ENCODE measurements at places on chromosomes 7 and 10.

DNA sequence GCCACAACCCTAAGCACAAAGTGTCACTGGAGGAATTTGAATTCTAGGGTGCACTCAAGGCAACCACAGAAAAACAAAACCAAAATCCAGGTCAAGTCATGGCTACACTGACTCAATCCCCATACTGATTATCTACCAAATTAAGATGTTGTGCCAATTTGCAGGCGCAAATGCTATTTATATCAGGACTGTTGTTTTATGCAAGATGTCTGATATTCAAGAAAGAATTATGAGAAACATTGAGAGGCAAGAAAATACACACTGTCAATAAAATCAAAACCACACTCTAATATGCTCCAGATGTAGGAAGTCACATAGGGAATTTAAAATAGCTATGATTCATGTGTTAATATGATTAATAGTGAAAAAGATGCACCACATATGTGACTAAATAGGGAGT lies 141.3 kb upstream of the MINDY3 start:
- no peak for DNase-seq

DNA sequence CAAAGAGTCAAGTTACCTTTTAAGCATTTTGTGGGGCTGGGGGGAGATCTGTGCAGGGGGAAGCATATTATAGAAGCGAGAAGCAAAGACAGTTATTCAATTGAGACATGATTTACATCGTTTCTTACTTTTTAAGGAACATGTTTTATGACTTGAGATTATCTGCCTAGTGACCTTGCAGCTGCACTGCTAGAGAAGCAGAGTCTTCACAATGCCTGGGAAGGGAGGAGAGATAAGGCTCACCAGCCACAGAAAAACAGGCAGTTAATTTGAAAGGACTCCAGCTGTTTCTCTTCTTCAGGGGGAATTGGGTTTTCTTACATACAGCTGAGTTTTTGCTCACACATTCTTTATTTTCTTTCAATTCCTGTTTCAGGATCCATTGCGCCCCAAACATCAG lies 31.0 kb downstream of the PHYH start:
- no peak for DNase-seq

DNA sequence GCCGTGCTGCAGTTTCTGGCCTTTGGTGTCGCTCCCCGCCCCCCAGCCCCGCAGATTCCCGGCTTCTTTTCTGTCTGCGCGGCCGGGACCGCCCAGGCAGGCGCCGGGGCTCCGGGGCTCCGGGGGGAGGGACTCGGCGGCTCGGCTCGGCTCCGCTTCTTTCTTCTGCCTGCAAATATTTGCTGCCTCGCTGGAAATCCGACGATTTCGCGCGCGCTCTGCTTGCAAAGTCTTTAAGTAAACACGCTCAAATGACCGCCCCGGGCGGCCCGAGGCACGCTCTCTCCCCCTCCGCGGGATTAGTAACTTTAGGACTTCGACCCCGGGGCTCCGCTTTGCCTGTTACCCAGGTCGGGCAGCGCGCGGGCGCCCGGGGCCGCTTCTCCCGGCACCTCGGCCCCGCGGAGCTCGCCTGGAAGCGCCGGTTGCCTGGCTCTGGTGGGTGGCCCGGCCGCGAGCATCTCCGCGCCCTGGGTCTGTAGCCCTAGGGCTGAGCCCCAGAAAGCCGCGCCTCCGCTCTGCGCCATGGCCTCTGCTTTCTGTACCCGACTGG lies 3.9 kb upstream of the GATA3 start:
- DNase-seq: peak; percentile 66

- DNase-seq: peak; percentile 42
Observed at GRCh38 chr10:79059859-79060379, 8.8 kb upstream of the ZMIZ1 start.

DNA sequence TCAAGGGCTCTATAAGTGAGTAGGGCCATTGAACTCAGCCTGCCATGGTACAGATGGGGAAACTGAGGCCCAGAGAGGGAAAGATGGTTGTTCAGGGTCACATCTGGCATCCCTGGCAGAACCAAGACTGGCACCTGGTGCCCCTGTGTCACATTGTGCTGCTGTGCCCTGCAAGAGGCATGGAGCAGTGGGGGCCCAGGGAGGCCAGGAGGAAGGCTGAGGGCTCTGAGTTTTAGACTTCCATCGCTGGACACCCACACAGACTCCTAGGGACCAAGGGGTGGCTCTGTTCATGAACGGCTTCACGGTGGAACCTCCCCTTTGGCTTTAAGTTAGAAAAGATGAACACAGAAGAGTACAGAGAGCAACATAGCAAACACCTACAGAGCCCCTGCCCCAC lies 66.7 kb upstream of the AQP1 start:
- DNase-seq: no peak

GRCh38 chr10:1358860-1359625 lies 302.9 kb downstream of the WDR37 start:
- DNase-seq: no peak

GRCh38 chr7:98409843-98410242 lies 9.0 kb upstream of the BAIAP2L1 start:
- DNase-seq: no peak

DNA sequence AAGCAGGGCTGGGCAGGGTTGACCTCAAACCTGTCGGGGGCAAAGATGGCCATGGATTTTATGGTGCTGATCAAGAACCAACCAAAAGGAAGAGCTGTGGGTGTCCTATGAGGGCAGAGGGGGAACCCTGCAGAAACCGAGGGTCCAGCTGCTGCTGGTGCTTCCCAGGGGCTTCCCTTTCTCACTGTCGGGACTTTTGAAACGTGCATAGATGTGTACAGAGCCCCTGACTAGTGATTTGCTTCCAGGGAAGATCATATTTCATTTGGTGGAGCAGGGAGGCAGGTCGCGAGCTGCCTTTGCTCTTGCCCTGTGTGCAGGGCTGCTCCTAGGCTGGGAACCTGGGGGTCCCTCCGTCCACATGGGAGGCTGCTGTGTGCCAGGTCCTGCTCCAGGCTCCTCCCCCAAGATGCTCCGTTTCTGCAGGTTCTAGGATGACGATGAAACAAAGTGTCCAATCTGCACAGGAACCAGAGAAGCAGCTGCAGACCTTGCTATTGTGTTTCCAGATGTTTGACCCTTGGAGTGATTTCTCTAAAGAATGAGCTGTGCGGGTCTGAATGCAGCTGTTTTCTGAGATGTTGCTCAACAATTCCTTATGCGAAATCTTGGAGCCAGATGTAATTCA lies 9.4 kb upstream of the INPP5A start:
- no peak for DNase-seq

DNA sequence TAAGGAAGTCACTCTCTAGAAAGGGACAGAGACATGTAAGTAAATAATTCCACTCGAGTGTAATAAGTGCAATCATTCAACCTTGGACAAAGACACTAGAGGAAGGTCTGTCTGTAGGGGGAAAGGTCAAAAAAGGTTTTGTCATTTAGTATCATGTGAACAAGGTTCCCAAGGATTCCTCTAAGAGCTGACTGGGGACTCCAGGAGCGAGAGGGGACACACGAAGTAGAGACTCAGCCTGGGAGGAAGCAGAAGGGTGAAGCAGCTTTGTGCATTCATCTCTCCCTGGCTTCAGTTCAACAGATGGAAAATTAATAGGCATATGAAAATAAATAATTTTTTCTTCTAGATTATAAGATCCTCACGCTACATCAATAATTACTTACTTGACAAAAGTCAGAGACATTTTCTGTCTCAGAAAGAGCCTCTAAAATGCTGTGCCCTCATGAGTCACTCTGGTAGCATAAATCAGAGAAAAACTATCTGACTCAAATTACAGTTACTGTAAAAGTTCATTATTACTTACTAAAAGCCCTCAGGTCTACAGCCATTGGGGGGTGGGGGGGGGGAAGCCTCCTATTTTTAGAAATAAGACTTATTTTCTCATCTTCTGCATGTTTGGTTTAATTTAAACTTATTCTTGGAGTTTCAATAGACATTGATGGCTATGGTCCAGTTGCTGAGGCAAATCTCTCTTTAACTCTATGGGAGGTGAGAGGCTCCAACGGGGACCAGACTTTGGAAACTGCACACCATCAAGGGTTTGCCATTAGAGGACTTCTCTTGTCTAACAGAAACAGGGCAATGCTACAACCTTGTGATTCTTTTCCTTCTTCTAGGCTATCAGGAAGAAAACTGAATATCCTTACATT lies 275.1 kb upstream of the KLF14 start:
- no peak for DNase-seq

DNA sequence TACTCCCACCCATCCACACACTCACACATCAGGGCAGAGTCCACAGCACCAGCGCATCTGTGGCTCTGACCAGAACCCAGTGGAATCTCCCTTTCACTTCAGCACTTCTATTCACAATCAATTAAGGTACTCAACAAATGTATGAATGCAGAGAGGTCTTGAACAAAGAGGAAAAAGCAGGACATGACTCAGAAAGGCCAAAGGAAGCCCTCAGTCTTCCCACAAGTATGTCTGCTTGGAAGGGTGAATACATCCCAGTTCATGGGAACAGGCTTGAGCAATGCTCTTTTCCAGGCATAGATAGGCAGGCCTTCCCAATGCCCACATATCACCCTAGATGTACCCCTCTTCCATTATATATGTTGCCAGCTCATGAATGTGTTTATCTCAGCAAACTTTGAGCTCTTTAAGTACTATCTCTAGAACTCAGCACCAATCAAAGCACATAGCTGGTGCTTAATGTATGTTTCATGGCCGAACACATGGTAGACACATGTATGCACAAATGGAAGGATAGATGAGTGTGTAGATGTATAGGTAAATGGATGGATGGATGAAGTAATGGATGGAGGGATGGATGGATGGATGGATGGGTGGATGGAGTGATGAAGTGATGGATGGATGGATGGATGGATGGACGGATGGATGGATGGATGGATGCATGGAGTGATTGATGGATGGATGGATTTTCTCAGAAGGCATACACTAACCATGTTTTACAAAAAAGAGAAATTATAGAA lies 507.6 kb downstream of the GRID1 start:
- DNase-seq: no peak

GRCh38 chr10:89025453-89025852 lies 34.9 kb downstream of the FAS start:
- no peak for DNase-seq

DNA sequence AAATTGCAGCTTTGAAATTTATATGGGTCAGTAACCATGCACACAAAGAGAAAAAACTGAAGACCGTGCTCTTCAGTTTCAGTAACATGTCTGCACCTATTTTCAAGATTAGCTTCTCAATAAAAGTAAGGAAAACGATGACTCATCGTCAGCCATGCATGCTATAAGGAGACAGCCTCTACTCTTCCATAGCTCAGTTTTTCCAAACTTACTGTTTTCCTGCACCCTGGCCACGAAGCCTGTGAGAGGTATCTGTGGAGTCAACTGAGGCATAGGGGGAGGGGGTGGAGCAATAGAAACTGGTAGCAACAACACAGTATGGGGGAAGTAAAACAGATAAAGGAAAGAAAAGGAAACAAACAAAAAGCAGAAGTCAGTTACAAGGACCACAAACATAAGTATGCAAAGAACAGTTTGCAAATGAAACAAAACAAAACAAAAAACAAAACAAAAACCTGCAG lies 58.0 kb downstream of the PDSS1 start:
- no peak for DNase-seq

DNA sequence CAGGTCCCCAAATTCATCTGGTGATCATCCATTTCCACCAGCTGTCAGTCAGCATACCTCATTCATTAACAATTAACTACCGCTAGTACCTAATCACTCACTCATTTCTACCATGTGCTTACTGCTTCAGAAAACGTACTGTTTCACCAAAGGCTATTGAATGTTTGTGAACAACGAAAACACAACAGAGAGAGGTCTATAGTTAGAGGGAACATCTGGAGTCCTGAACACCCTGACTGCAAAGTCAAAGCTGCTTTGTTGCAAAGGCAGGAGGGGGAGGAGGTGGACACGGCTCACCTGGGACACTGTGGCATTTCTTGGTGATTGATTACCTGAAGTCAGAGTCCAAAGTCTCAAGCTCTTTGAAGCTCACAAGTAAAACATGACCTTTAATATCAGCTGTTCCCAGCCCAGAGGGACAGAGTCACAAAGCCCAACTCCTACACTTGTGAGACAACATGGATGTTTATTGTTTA lies 342.3 kb upstream of the ADARB2 start:
- DNase-seq: no peak

DNA sequence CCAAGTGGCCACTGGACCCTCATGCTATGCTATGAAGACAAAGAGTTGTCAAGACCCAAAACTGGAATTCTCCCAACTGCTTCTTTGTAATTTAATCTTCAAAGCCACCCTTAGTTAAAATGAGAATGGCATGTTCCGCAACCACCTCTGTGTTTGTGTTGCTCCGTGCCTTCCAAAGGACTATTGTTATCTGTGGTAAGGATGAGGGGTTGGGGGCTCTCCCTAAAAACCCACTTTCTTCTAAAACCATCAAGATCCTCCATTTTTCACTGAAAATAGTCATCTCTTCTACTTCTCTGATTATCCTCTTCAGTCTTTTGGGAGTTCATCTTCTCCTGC lies 222.1 kb upstream of the AOAH start:
- no peak for DNase-seq

DNA sequence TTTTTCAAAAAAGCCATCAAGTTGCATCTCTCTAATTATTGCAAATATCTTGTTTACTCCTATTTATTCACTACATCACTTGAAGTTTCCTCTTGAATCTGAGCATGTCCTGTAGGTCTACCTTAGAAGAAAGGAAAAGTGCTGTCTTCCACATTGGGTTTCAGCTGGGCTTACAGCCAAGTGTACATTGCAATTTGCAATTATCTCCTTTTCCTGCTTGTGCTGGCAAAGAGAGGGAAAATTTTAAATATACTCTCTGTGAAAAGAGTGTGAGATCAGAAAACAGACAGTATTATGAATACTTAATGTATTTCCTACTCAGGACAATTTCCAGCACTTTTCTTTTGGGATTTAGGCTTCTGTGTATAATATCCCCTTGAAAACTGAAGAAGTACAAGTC lies 839.7 kb downstream of the CNTNAP2 start:
- DNase-seq: no peak

GRCh38 chr7:114901771-114902170 lies 20.1 kb upstream of the MDFIC start:
- DNase-seq: no peak

GRCh38 chr7:131369354-131369753 lies 41.7 kb downstream of the MKLN1 start:
- DNase-seq: no peak

DNA sequence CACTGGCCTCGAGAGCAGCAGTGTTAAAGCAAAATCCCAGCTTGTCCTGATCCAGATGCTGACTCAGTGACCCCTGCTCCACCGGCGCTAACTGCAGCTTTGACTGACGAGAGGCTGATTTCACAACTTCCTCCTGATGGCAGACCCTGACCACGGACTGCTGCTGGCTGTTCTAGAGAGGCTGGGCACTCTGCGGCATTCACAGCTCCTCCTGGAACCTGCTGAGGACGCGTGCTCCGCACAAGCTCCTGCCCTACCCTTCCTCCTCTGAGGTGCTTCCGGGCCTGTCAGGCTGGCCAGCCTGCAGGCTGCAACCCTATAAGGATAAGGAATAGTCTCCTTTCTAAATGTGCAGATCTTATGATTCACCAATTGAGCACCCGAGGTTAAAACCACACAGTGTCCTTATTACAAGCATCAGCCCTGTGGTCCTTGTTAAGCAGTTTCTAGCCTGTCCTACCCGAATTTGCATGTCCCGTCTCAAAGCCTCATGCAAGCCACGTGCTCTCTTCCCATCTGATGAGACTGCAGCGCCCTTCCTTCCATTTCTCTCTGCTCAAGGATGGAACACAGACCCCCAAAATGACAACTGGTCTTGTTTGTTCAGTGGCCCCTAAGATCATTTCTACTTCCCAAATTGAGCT lies 35.5 kb upstream of the NCAPG2 start:
- DNase-seq: no peak

- no peak for DNase-seq
Observed at GRCh38 chr10:16417341-16417740, 19.5 kb upstream of the PTER start.

GRCh38 chr10:125125951-125126735 lies 34.2 kb downstream of the CTBP2 start:
- peak; percentile 59 for DNase-seq
